ENCODE measurements at places on chromosomes 1 and 21.

DNA sequence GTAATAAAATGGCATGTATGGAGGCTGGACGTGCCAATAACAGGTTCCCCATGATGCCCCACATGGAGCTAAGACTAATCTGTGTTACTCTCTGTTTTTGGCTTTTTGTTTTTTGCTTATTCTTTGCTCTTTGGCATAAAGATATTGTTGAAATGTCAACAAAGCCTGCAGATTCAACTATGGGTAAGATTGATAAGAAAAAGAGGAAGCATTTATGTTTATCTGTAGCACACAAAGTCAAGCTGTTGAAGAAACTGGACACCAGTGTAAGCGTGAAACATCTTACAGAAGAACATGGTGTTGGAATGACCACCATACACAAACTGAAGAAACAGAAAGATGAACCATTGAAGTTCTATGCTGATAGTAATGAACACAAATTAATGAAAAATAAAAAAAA is 402.7 kb downstream of the LTN1 start:
- no peak for DNase-seq

DNA sequence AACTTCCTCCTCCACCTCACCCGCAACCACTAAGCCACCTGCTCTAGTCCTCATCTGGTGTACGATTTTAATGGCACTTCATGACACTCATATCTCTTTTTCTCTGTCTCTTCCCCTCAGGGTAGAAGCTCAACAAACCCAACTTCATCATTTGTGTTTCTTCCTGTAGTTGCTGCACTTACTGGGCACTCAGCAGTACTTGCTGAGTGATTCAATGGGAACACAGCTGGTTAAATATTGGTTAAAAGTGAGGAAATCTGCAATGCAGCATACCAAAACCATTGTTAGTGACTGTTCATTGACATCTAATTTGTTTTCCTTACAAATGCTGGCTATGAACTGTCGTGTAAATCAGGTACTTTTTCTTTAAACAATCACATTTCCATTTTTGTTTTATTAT is 541.1 kb upstream of the PRMT6 start:
- DNase-seq = no peak

DNA sequence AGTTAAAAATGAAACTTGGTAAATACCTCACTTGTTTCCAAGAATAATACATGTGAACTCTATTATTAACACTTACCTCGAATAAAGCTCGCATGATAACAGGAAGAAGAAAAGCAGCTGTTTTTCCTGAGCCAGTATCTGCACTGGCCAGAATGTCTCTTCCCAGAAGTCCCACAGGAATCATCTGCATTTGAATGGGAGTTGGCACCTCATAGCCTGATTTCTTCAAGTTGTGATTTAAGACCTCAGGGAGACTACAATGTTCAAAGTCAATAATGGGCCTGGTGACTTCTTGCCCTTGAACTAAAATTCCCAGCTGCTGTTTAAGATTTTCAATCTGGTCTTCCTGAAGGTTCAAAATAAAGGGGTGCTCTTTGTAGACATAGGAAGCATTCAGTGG is 3.8 kb downstream of the DDX59 start:
- DNase-seq = no peak

GRCh38 chr1:167676916-167677848 is 44.6 kb upstream of the MPZL1 start:
- DNase-seq = no peak

GRCh38 chr1:244807138-244807537 is 28.3 kb upstream of the COX20 start:
- DNase-seq = no peak

GRCh38 chr1:167301355-167301754 is 80.7 kb downstream of the POU2F1 start:
- DNase-seq = no peak

GRCh38 chr1:5903031-5903430 is 89.2 kb downstream of the NPHP4 start:
- no peak for DNase-seq

GRCh38 chr1:30385246-30385995 is 338.0 kb downstream of the MATN1 start:
- no peak for DNase-seq

DNA sequence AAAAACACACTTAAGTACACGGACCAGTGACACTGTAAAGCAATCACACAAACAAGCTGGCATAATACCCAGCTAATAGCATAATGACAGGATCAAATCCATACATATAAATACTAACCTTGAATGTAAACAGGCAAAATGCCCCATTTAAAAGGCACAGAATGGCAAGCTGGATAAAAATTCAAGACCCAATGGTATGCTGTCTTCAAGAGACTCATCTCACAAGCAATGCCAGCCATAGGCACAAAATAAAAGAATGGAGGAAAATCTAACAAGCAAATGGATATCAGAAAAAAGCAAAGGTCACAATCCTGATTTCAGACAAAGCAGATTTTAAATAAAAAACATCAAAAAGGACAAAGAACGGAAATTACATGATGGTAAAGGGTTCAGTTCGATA is 79.1 kb upstream of the PTGFR start:
- no peak for DNase-seq

- DNase-seq = no peak
These were observed 60.8 kb downstream of the SLC37A1 start for GRCh38 chr21:42574234-42575027.

DNA sequence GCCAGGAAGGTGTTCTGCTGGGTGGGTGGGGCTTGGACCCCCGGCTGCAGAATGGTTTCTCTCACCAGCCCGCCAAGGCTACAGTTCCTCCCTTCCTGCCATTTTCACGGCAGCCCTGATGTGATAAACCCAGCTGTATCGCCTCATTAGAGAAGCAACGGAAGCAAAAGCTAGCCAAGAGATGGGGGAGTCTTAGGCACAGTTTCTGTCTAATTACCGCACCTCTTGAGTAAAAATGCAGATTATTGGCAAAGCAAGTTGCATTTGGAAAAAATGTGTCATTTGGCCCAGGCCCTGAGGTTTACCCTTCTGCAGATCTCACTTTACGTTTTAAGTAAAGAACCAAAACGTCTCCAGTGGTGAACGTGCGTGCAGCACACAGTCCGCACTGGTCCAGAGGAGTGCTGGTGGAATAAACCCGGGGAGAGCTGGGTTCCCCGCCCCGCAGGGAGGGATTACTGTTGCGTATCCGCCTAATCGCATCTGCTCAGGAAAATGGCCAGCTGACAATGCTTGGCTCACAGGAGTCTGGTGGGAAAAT is 109.9 kb downstream of the GALNT2 start:
- no peak for DNase-seq

DNA sequence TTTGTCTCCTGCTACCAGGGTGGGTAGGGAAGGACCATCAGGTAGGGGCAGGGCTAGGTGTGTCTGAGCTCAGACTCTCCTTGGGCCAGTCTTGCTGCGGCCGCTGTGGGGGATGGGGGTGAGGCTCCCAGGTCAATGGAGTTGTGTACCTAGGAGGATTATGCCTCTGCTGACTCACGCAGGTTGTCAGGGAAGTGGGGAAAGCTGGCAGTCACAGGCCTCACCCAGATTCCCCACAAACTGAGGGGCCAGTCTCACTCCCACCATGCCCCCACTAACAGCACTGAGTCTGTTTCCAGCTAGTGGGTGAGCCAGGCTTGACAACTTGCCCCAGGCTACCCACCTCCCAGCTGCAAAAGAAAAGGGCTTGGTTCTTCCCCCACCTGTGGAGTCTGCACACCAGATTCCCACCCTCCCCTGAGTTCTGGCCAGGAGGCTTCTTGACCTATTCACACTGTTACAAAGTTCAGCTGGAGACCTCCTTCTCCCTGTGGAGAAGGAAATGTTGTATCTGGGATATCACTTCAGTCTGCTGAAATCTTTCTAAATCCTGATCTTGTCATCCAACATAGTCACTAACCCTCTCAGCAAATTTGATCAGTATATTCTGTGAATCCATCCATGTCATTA is 69.2 kb upstream of the GJA8 start:
- DNase-seq = no peak

DNA sequence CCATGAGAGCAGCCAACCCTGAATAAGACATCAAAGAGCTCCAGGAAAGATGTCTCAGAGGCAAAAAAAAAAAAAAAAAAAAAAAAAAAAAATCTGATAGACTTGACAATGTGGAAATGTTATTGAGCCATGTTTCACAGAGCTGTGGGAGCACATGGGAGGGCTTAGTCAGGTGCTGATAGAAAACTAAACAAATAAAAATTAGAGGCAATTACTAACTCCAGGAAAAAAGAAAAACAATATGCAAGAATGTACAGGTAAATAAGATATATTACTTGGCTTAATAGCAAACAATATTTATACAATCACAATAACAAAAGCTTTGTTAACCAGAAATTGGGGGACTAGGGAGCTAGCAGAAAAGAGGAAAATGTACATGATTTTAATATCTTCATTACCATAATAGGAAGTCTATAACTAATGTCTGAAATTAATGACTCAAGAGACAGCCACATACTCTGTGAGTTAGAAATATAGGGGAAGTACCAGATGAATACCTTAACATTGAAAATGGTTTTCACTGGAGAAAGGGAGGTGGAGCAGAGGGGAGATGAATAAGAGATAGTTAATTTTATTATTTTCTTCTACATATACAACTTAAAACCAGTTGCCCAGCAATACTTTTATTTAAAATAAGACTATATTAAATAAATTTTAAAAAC is 16.9 kb upstream of the RGS16 start:
- DNase-seq = no peak

- no peak for DNase-seq
These were observed 493.5 kb downstream of the SETD4 start for GRCh38 chr21:35566874-35567273.

GRCh38 chr1:156601892-156602291 is 613 bp upstream of the GPATCH4 start:
- no peak for DNase-seq

GRCh38 chr1:156024801-156025200 is 4.0 kb upstream of the SSR2 start:
- DNase-seq = no peak

- no peak for DNase-seq
These were observed 22.4 kb downstream of the CNIH4 start for GRCh38 chr1:224378855-224379631.

- no peak for DNase-seq
These were observed 625 bp upstream of the DARS2 start for GRCh38 chr1:173823781-173824314.

GRCh38 chr1:193068013-193068412 is 8.6 kb downstream of the RO60 start:
- no peak for DNase-seq

DNA sequence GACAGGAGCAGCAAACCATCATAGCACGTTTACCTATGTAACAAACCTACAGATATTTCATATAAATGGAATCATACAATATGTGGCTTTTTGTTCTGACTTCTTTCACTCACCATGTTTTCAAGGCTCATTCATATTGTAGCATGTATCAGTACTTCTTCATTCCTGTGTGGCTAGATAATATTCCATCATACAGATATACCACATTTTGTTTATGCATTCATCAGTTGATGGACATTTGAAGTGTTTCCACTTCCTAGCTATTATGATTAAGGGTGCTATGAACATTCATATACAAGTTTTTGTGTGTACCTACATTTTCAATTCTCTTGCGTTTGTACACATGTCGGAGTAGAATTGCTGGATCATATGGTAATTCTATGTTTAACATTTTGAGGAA is 90.1 kb downstream of the CDC42BPA start:
- DNase-seq = no peak

DNA sequence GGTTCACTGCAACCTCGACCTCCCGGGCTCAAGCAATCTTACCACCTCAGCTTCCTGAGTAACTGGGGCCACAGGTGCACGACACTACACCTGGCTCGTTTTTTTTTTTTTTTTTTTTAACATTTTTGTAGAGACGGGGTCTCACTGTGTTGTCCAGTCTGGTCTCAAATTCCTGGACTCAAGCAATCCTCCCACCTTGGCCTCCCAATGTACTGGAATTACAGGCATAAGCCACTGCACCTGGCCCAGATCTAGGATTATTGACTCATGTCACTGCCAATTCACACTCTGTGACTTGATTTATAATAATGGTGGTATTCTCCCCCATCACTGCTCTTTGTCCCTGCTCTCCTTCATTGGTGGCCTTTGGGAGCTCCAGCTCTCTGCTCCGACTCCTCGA is 145.1 kb downstream of the PTPRU start:
- DNase-seq = no peak

DNA sequence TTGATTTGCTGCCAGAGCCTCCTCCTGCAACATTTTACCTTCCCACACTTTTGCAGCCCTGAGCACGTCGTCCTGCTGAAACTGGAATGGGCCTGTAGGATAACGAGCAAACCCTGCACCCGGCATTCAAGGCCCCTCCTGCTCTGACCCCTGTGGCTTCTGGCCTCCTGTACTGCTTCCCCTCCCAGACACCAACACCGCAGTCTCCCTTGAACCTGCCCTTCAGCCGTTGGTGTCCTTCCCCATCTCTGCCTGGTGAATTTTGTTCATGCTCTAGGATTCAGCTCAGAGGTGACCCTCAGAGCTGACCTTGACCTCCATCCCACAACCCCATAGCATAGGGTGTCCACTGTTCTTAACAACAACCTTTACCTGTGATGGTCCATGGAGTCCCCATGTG is 535.1 kb downstream of the MATN1 start:
- DNase-seq = no peak

DNA sequence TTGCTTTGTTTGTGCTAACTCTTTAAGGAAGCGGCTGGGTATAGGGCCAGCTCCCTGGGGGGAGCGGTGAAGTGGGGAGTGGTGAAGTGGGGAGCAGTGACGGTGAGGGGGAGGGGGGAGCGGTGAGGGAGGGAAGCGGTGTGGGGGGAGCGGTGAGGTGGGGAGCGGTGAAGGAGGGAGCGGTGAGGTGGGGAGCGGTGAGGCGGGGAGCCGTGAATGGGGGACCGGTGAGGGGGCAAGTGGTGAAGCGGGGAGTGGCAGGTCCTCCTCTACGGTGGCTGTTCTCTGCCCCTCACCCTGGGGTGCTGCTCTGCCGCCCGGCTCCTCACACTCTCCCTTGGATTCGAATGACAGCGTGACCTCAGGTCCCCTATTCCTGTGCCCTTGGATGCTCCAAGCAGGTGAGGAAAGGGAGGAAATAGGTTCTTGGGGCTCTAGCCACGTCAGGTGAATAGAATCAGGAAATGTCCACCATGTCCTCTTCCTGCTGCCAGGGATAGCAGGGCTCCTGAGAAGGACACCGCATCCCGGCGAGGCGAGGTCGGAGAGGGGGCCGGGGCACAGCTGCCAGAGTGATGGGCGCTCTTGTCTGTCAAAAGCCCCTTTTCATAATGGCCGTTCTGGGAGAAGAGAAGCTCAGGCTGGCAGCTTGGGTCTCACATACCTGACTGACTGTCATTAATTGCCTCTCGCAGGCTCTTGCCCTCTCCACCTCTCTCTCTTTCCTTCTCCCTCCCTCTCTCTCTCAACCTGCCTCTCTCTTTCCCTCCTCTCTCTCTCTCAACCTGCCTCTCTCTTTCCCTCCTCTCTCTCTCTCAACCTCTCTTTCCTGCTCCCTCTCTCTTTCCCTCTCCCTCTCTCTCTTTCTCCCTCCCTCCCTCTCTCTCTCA is 134.2 kb downstream of the PGBD5 start:
- no peak for DNase-seq

GRCh38 chr1:5620997-5621396 is 371.2 kb downstream of the NPHP4 start:
- no peak for DNase-seq

- DNase-seq = no peak
These were observed 351.3 kb upstream of the SGIP1 start for GRCh38 chr1:66182551-66183178.

Measured in activated T-cell treated with anti-CD3 and anti-CD28 coated beads for 1 hour (primary cell).